ENCODE measurements at places on chromosomes 11 and 22.

DNA sequence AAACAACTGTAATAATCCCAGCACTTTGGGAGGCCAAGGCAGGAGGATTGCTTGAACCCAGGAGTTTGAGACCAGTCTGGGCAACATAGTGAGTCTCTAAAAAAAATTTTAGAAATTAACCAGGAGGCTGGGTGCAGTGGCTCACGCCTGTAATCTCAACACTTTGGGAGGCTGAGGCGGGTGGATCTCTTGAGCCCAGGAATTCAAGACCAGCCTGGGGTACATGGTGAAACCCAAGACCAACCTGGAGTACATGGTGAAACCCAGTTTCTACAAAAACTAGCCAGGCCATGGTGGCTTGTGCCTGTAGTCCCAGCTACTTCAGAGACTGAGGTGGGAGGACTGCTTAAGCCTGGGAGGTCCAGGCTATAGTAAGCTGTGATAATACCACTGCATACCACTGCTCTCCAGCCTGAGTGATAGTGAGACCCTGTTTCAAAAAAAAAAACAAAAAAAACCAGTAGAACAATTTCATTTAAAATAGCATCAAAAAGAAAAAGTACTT lies 11.2 kb downstream of the PI4KA start:
- DNase-seq: no peak

DNA sequence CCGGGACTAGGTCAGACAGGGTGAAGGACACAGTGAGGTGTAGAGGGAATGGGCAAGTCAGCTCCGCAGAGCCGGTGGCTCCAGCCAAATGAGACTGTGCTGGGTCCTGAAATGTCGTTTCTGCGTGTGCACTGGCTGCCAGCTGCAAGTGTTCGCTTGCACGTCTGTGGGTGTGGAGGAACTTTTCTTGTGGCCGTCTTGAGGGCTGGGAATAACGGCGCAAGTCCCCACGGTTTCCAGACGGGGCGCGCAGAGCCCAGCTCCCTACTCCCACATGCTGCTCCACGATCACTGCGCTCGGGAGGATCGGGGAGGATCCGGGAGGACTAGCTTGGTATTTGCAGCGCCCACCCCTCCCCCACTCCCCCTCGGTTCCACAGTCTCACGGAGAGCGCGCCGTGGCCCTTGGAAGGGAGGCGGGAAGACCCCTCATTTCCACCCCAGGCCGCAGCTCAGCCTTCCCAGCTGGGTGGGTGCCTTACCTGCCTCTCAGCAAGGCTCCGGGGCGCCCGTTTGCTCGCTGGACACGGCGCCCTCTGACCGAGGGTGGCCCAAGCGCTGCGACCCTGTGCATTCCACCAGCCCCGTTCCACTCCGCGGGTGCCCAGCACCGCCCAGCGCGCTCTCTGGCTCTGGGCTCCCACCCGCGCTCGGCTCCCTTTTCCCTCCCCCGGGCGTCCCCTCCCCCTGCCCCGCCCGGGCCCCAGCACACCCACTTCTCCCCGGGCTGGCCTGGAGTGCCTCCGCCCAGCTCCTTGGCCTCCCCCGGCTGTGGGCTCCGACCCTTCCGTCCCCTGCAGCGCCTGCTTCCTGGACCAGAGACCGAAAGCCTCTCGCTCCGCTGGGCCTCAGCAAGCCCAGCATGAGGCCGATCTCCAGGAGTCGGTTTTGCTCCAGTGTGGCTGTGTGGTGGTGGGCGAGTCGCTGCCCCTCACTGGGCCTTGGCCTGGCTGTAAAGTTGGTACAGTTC lies at the start of gene KCNE3:
Gene KCNE3, minus strand, starts transcription at position 634 of the 970 bp plus-strand sequence. CDS start 9,986 bp downstream, outside the sequence.
- DNase-seq: no peak

DNA sequence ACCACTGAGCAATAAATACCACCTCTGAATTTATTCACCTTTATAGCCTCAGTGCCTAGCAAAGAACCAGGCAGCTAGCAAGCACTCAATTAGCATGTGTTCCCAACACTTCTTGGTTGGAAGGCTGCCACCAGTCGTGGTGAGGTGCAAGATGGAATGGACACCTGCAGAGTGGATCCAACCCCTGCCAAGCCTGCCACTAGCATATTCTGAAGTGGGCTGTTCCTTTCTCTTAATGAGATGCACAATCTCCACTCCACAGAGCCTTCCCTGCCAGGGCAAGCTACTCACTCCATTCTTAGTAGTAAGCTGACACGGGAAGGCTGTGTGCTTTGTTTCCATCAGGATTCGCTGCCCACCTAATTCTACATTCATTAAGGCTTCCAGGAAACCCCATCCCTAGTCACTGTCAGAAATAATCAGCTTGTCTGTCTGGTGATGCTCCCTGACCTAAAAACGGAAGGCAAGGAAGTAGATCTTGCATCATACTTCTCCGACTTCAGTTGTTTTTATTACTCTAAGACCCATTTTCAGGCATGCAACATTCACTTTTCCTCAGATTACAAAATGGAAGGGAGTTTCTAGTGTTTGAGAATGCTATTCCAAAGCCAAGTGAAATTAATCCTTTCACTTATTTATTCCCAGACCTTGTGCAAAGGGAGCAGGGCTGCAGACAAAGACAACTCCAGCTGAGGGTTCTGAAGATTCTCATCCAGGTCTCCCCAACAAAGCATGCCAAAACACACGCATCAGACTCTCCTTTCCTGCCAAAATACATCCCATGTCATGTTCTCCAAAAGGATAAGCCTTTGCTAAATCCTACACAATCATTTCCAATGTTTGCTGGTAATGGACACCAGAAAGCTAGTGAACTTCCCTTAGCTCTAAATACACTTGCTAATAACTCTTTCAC lies 128.0 kb downstream of the TENM4 start:
- DNase-seq: no peak

DNA sequence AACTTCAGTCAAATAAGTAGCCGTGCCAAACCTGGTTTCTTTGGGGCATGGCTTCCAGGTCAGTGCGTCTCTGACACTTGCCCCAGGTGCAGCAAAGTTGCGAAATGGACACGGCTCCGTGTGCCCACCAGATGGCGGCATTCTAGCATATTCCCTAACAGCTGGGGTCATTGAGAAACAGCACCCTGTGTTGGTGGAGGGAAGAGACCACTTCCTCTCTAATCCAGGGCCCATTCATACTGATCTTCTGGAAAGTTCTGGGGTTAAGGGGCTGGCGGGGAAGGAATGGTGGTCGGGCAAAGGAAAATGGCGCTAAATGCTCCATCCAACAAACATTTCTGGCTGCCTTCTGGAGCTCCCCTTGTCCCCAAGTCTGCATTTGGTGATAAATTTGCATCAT lies 141.2 kb upstream of the TIMP3 start:
- DNase-seq: peak; percentile 15

- no peak for DNase-seq
Observed at GRCh38 chr11:84091212-84091986, 805.2 kb upstream of the CCDC90B start.

DNA sequence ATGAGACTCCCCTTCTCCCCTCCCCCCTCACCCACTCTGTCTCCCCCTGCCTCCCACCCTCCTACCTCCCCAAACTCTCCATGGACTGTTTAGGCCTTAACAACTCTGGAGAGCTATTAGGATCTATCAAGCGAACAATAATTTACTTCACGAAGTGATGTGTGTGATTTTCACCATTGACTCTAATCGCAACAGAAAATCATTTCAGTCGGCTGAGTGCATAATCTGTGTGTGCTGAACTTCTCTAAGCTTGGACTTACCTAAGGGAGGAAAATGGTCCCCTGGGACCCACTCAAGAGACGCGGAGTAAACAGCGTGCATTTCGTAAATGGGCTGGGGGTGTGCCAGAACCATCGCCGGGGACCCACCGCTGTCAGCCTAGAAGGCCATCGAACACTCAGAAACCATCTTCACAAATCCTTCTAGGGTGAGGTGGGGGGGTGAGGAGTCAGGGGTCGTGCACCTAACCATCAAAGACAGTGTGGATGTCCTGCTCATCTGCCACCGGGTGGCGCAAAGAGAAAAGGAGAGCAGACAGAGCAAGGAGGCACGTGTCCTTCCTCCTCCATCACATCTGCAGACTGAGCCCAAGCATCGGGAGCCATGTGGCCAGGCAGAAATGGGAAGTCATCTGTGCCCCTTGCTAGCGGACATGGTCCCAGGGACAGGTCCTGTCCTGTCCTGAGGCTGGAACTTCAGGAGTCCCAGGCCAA lies 62.1 kb upstream of the NUP50 start:
- DNase-seq: no peak

DNA sequence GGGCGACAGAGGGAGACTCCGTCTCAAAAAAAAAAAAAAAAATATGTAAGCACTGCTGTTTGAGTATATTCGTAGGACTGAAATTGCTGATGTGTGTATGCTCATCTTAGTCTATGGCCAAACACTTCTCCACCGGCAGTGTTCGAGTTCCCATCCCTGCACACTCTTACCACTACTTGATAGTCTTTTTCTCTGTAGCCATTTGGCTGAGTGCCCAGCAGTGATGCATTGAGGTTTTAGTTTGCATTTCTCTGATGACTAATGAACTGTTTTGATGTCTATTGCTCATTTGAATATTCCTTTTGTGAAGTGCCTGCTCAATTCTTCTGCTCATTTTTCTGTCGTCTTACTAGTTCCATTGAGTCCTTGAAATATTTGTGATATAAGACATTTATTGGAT lies 1.9 kb downstream of the TIRAP start:
- DNase-seq: peak; percentile 83

DNA sequence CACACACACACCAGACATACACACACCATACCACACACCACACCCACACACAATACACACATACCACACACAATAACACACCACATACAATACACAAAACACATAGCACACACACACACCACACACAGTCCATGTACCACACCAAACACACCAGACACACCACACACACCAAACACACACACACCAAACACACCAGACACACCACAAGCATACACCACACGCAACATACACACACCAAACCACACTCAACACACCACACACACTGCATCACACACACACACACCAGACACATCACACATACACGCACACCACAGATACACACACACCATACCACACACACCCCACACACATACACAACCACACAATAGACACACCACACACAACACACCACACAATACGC lies 54.8 kb downstream of the IGSF9B start:
- no peak for DNase-seq

- DNase-seq: no peak
Observed at GRCh38 chr11:11813288-11813962, 28.3 kb upstream of the USP47 start.

GRCh38 chr22:29079218-29079901 lies 6.5 kb downstream of the KREMEN1 start:
- no peak for DNase-seq

- DNase-seq: no peak
Observed at GRCh38 chr22:33114565-33114964, 56.4 kb upstream of the SYN3 start.

DNA sequence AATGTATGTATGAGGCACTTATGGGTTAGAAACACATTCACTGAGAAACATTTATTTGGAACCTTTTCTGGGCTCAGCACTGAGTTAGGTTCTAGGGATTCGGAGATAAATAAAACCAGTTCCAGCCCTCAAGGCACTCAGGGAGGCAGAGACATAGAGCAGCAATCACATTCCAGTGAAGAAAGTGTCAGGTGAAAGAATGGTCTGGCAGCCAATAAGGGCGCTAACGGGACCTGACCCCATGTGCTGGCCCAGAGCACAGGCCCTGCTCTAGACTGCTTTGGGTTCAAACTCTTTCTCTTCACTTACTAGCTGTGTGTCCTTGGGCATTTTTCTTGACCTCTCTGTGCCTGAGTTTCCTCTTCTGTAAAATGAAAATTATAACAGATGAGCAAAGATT lies 146.0 kb upstream of the SYT13 start:
- no peak for DNase-seq

DNA sequence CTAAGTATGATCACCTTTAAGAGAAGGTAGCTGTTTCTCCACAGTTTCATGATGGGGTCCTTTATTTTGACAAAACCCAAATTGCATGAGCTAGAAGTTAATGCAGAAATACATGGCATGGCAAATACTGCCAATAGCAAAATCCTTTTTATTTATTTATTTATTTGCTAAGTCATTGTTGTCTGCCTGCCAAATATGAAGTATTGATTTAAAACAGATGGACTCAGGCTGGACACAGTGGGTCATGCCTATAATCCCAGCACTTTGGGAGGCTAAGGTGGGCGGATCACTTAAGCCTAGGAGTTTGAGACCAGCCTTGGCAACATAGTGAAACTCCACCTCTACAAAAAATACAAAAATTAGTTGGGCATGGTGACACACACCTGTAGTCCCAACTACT lies 52.4 kb downstream of the LARGE2 start:
- DNase-seq: no peak

GRCh38 chr22:35411102-35411501 lies 11.2 kb downstream of the MCM5 start:
- DNase-seq: no peak
